Stimulated activated CD4-positive, alpha-beta T cell treated with anti-CD3 and anti-CD28 coated beads, Interleukin-4, amount 100 ng/mL, for 4 hours (primary cell): ENCODE measurements at places on chromosomes 4 and X.

GRCh38 chr4:10403633-10404445 lies 53.4 kb downstream of the ZNF518B start:
- DNase-seq, result no peak

GRCh38 chr4:112564706-112565270 lies 48.8 kb upstream of the NEUROG2 start:
- DNase-seq, result no peak

- DNase-seq, result no peak
These were observed 250.9 kb upstream of the RPS6KA3 start for GRCh38 chrX:20517565-20517964.

DNA sequence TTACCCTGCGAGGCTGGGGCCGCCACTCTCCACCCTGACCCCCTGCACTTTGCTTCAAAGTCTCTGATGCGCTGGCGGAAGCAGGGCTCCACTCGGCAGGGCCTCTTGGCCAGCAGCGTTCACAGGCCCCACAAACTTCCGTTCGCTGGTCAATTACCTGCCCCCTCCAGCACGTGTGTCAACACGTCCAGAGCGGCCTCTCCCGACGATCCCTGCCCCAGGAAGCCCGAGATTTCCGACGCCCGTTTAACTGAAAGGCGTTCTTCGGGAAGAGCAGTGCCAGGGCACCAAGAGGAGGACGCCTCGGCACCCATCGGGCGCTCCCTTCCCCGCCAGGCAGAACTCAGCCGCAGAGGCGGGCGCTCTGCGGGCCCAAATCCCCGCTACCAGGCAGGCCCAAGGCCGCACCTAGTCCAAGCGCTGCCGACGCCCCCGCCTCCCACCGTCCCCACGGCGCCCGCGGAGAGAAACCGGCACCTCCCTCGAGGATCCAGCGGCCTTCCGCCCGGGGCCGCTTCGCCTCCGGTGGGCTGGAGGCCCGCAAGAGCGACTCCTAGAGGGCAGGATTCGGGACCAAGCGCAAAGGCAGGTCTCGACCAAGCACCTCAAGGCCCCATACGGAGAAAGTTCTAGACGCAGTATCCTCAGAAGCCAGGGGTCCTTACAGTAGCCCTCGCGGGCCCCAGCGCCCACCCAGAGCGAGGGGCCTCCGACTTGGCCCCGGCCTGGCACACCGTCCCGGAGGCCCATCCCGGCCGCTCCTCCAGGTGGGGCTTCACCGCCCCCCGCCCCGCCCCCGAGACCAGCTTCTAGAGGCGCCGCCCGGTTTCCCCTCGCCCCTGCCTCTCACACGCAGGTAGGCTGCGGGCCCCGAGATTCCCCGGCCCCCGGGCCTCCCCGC lies 586 bp downstream of the BCAP31 start:
- peak; percentile 63 for DNase-seq

DNA sequence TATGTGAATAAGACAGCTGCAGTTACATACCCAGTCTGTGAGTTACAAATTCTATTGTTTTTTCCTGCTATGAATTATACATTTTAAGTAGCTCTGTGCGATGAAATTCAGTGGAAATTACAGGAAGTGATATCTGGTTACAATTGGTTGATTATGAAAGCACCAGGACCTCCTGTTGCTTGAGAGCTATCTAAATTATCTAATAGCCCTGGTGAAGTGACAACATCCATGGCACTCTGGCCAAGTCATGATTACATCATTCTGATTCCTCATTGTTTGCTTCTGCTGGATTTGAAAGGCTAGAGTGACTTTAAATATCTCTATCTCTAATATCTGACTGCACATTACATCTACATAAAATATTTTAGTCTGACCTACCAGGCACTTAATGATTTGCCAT lies 515.0 kb downstream of the CFAP47 start:
- no peak for DNase-seq

DNA sequence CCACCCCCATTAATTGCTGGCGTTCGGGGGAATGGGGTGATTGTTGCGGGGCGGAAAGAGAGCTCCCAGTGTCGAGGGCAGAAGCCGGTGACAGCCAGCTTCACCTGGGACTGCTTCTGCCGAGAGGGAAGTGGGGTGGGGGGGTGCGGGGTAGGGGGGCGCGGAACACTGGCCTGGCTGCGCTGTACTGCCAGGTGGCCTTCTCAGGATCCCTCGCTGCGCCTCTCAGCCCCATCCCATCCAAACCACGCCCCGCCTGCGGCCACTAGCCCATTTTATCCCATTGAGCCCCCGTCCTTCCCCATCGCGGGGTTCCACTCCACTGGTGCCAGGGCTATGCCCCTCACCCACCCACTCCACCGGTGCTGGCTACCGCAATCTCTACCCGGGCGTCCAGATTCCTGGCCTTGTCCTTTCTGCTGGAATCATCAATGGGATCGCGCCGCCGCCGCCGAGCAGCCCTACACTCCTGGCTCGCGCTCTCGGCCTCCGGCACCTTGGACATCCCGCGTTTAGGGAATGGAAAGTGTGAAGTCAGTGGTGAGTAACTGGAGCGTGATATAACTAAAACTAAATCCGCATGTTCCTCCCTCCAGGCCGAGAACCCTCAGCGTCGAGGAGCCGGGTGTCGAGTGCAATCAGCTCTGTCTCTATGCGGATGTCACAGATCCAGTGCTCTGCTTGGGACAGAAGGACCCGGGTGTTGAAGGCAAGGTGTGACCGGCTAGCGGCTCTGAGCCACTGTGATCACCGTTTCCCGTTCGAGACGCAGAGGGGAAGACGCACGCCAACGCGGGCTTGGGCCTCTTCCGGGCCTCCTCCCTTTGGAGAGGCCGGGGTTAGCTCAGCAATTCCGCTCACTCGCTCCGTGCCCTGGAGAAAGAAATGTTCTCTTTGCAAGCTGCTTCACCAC lies 20.5 kb downstream of the NKX3-2 start:
- DNase-seq, result no peak

GRCh38 chr4:12439633-12440305 lies 1011.1 kb upstream of the HS3ST1 start:
- no peak for DNase-seq

GRCh38 chr4:6079965-6080364 lies 61.7 kb upstream of the C4orf50 start:
- DNase-seq, result no peak

DNA sequence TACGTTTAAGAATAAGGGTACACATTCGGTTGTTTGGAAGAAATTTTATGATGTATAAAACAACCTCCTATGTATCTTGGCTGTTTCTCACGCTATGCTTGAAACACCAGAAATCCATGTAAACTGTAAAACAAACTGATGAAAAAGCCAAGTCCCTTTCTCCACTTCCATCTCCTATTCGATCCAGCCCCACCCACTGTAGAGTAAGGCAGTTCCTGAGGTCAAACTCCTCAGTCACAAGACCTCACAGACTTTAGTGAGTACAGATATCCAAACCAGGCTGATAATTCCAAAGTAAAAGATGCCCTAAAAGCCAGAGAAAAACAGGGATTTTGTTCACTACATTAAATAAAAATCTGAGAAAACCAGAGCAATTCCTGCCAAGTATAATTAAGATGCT lies 45.6 kb downstream of the ARHGEF38 start:
- no peak for DNase-seq

DNA sequence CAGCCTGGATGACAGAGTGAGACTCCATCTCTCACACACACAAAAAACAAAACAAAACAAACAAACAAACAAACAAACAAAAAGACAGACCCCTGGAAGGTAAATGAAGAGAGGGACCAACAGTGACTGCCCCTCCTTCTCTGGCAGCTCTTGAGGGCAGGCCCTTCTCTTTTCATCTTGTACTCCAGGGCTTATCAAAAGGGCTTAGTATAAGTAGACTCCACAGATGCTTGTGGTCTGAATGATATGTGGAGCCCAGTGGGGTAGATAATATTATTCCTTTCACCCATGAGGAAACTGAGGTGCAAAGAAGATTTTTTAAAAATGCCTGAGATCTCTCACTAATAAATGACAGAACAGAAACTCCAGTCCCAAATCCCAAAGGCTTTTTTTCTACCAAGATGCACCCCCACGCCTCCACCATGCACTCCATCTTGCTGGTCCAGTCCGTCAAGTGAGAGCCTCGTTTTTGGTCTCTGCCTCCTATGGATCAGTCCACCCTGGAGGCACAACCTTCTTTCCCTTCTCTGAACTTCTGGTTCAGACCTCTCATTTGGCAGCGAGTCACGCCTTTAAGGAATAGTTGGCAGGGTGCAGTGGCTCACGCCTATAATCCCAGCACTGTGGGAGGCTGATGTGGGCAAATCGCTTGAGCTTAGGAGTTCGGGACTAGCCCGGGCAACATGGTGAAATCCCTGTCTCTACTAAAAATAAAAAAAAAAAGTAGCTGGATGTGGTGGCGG lies 17.0 kb upstream of the CHRNA9 start:
- DNase-seq, result no peak

DNA sequence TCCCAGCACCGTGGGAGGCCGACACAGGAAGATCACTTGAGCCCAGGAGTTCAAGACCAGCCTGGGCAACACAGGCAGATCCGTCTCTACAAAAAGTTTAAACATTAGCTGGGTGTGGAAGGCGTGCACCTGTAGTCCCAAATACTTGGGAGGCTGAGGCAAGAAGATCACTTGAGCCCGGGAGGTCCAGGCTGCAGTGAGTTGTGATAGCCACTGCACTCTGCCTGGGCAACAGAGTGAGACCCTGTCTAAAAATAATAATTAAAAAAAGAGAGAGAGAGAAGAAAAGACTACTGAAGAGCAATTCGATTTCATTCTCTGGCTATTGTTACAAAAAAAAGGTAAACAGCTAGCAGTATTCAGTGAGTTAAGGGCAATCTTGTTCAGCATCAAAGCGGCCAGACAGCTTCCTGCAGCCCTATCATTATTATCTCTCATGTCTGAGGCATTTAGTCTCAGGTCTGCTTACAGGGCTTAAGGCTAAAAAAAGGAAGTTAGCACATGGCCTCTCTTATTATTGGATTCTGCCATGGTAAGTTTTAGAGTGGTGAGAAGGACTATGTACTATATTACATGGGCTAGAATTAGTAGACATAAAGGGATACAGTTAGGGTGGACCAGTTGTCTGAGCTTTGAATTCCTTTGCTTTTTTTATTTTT lies 37.9 kb downstream of the ARHGEF6 start:
- no peak for DNase-seq

- DNase-seq, result no peak
These were observed 33.7 kb upstream of the LIMCH1 start for GRCh38 chr4:41504167-41504818.

DNA sequence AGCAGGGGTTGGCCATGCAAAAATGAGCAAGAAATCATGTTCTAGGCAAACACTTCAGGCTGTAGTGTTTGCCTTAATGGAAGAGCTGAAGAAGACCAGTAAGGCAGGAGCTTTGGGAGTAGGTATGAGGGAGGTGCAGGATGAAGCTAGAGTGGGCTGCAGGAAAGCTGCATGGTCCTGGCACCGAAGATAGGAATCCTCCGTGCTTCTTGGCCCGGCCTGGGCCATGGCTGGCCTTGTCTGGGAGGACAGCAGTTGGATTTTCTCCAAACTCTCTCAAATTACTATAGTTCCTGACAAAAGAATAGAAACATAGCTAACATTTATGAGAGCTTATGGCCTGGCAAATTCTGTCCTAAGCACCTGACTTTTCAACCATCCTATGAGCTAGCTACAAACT lies 116.5 kb downstream of the UCHL1 start:
- DNase-seq, result no peak

GRCh38 chrX:39022106-39022505 lies 220.8 kb downstream of the MID1IP1 start:
- DNase-seq, result no peak

GRCh38 chr4:1330761-1331590 lies 16.0 kb upstream of the UVSSA start:
- peak; percentile 53 for DNase-seq
